Activated CD4-positive, alpha-beta memory T cell treated with anti-CD3 and anti-CD28 coated beads for 36 hours (primary cell): ENCODE measurements at places on chromosomes 11 and 22. TPM values are rescaled to one million over a fixed set of nuclear protein-coding genes. Genes with fewer than 3 reads are reported as not detected.
A peak's percentile ranks its signal among the peaks of the same experiment; 100 is the strongest.

DNA sequence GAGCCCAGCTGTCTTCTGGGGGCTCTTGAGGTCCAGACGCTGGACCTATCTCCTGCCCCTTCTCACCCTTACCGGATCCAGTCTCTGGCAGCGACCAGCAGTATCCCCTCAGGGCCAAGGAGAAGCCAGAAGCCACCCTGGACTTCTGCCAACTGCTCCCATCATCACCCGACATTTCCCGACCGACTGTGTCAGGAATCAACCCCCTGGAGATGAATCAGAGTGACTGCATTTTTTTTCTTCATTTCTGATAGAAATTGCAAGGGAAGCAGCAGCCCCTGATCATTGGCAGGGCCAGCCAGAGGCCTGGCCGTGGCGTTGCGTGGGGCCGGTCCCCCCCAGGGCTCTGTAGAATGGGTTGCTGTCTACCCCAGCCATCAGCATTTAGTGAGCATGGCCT is 5.2 kb upstream of the LIF start:
- no peak for DNase-seq

The KDM4E gene
- not detected for total RNA-seq

- no peak for DNase-seq
Measured at GRCh38 chr22:42910221-42910942, 53.3 kb upstream of the ARFGAP3 start.

The DBX1 gene
- not detected for total RNA-seq

The KCNJ11 gene
- 0.10 TPM for total RNA-seq

The F2 gene
- total RNA-seq = 0.29 TPM

The GGT5 gene
- total RNA-seq = not detected

The LARGE2 gene
- total RNA-seq = 1.1 TPM

DNA sequence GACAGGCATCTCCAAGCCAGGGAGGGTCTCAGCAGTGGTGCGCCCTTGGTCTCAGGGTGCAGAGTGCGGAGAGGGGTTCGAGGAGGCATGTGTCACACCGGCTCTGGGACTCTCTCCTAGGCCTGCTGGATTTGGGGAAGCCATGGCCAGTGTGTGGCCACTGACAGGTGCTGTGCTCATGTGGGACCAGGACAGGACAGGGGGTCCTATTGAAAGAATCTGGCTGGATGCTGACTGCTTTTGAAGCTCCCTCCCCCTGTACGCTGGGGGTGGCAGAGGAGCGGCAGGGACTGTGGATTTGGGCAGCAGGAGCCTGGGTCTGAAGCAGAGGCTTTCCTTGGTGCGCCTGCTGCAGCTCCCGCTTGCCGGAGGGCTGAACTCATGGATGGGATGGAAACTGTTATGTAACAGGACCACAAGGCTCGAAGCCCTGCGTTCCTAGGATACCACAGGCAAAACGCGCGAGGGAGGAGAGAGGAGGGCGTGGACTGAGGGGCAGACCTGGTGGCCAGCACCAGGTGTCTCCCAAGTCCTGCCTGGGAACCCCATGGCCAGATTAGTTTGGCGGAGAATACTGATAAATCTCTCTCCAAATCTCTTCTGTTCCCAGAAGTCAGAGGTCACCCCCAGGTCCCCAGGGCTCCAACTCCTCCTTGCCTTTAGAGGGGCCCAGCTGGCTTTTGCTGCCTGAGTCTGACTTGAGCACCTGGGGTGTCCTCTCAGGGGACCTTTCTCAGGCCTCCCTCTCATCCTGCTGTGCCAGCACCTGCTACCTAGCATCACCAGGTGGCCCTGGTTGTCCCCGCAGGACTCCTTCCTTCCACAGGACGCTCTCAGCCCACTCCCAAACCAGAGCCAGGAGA is 13.8 kb upstream of the TEF start:
- DNase-seq = no peak

- no peak for DNase-seq
Measured at GRCh38 chr11:91981995-91982394, 242.6 kb upstream of the FAT3 start.

DNA sequence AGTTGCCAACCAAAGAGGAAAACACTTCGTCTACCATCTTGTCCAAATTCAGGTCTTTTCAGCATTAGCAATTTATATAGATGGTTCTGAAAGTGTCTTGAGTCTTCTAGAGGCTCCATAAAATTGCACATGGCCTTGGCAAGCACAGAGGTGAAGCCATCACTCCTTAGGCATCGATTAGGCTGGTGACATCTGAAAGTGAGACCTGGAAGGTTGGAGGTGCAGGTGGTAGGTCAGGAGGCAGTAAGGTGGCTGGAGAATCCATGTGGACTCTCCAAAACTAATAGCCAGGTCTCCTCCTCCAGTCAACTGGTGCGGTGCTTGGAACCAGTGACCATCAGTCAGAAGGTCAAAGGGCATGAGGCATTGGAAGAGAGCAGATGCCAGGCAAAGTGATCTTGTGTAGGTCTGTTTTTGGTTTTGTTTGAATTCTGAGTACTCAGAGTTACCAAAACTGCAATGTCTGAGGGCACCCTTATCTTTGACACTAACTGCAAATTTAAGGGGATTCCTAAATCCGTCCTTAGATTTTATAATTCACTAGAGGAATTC is 6.6 kb upstream of the APOL2 start:
- DNase-seq = no peak

DNA sequence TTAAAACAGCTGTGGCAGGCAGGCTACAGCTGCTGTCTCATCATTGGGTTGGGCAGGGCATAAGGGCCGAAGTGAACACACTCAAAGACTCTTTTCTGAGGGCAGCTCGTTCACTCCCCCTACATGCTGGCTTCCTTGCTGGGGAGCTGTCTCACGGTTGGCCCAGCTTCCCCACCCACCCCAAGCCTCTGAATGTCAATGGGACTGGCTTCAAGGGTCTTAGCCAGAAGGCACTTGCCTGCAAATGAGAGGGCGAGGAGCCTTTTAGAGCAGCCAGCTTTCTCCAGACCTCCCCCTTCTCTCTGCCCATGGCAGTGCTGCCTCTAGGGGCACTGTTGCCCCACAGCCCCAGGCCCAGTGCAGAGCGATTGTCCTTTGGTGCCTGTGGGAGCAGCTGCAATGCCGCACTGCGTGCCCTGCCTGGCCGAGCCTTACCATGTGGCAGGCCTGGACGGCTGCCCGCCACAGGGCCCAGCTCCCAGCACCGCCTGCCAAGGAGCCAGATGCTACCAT is 94.7 kb upstream of the RASSF10 start:
- DNase-seq = peak; percentile 26

The ISX gene
- total RNA-seq = not detected

The MMP12 gene
- total RNA-seq = not detected

The ARFGAP3 gene
- 45.5 TPM for total RNA-seq

GRCh38 chr11:121417055-121417551 is 35.0 kb upstream of the SORL1 start:
- DNase-seq = peak; percentile 81

DNA sequence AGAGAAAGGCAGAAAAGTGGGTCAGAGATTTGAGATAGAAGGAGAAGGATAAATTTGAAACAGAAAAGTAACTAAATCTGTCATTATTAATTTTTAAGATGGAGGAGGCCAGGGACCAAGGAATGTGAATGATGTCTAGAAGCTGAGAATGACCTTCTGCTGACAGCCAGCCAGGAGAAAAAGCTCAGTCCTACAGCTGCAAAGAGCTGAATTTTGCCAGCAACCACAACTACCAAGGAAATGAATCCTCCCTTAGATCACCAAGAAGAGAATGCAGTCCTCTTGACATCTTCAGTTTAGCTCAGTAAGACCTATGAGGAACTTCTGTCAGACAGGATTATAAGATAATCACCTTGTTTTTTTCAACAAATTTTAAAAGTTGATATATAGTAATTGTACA is 538.2 kb downstream of the LRRC4C start:
- DNase-seq = no peak

GRCh38 chr11:116114198-116114651 is 610.0 kb upstream of the CADM1 start:
- DNase-seq = no peak

The TNNI2 gene
- not detected for total RNA-seq

DNA sequence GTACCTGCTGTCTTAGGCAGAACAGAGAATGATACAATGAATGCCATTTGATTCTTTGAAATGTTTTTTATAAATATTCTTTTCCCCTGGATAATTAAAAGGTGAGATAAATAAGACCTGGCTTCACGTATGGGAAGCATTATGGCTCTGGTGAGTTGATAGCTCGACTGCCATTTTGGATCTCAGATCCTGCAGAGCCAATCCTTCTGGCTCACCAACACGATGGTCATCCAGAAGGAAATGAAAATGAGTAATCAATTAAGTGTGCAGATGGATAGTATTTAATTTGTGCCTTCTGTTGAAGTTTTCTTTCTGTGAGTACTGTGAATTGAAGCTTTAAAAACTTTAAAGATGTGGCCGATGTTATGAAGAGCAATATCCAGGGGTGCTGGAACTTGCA is 2.7 kb downstream of the TNRC6B start:
- DNase-seq = no peak

DNA sequence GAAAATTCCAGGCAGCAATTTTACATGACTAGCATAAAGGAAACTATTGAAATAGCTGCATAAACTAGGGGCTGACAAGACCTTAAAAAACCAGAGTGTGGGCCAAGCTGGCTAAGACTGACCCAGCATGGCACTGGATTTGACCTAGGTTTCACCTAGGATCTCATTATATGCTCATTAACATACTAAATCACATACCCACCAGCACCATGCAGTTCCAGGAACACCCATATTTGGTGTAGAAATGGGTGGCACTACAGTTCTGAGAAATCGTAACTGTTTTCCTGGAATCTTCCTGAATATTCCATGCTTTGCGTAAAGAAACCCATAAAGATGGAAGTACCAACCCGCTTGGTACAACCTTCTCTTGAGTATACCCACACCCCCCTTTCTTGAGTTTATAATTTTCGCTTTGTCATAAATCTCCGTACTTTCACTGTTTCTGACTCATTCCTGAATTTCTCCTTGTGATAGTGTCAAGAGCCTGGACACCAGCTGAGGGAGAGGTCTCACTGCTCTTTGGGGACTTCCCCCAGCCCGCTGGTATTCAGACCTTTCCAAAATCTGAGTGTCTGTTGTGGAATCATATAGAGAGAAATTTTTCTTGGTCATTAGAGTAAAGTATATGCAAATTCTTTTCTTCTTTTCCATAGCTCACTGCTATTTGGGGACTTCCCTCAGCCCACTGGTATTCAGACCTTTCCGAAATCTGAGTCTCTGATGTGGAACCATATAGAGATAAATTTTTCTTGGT is 55.1 kb downstream of the MTMR3 start:
- DNase-seq = peak; percentile 41

The ATM gene
- total RNA-seq = 31.3 TPM

The OR5A1 gene
- not detected for total RNA-seq

DNA sequence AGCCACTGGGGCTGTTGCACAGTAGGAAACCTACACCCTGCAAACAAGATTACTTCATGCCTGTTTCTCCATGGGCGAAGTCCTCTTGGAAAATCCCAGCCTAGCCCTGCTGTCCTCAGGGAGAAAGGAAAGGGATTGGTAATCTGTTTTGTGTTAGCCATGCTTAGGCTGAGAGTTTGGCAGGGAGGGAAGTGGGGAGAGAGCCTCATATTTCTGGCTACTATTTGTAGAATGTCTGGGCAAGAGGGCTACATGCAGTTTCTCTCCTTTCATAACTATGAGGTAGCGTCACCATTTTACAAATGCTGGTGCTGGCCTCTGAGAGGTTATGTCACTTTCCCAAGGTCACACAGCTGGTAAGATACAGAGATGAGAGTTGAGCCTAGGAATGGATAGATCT is 737 bp upstream of the MFRP start:
- DNase-seq = no peak

The CHST1 gene
- total RNA-seq = 0.44 TPM
